ENCODE measurements at places on chromosomes 3 and 15. TPM values are rescaled to one million over a fixed set of nuclear protein-coding genes. Genes with fewer than 3 reads are reported as not detected.

DNA sequence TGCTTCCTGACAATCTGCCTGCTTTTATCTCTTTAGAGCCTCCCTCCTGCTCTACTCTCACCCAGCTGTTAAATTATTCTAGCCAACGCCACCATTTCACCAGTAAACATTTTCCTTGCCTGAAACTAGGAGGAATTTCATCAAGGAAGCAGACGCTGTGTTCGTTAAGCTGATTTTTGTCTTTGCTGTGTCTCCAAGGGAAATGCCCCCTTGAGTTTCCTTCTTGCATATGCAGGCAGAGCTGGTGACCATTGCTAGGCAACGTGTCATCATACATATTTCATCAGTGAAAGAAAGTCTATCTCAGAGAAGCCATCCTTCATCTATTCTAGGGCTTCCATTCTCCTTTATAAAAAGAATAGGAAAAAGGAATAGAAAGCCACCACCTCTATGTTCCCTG is 87.0 kb upstream of the ST8SIA2 start:
- H3K4me3 ChIP-seq, result no peak overlapping the region
- H3K36me3 ChIP-seq, result no peaks in the 10 kb centered on the region
- H3K27ac ChIP-seq, result no peak overlapping the region
- no peaks in the 10 kb centered on the region for H3K4me1 ChIP-seq
- DNase-seq, result no peak

DNA sequence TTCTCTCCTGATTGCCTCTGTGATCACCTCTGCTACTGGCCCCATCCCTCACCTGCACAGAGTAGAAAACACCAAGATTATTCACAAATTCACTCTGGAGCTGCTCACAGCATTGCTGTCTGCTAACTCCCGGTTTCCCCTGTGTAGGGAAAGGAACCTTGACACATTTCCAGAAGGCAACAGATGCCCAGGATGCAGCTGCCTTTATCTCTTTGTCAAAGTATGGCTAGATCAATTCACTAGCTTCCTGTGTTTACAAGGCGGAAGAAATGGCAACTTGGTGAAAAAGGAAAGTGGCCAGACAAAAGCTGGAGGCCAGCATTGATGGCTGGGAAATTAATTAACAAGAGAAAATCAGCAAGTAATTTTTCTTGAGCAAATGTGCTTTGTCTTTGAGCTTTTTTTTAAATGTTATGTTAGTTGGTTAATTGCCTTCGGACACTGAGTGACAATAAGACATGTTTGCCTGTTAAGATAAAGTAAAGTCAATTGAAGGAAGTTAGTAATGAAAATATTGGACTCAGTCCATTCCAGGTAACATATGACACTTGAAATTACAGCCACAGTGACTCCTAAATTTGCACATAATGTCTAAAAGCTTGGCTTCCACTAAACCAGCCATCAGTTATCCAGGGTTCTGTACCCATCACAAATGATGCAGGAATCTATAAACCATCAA is 394.6 kb upstream of the IL12A start:
- H3K27me3 ChIP-seq, result peaks cover 9% of the 10 kb centered on the region
- H3K27ac ChIP-seq, result no peak overlapping the region
- no peak overlapping the region for H3K4me3 ChIP-seq
- H3K36me3 ChIP-seq, result no peaks in the 10 kb centered on the region

GRCh38 chr15:48720646-48721045 is 75.1 kb upstream of the FBN1 start:
- peaks cover 1% of the 10 kb centered on the region for H3K4me1 ChIP-seq
- H3K27ac ChIP-seq, result no peak overlapping the region

- DNase-seq, result no peak
- no peaks in the 10 kb centered on the region for H3K27me3 ChIP-seq
- H3K36me3 ChIP-seq, result peaks cover 19% of the 10 kb centered on the region
- no peak overlapping the region for H3K4me3 ChIP-seq
- peaks cover 3% of the 10 kb centered on the region for H3K4me1 ChIP-seq
- H3K27ac ChIP-seq, result peak overlapping the region; percentile 54
Measured at GRCh38 chr15:80977627-80978036, 12.0 kb downstream of the MESD start.

GRCh38 chr15:92884436-92885223 is 15.5 kb upstream of the CHD2 start:
- no peaks in the 10 kb centered on the region for H3K27me3 ChIP-seq
- H3K4me3 ChIP-seq, result peak overlapping the region; percentile 90
- H3K4me1 ChIP-seq, result peaks cover 43% of the 10 kb centered on the region
- no peak for DNase-seq

GRCh38 chr3:98954242-98954641 is 52.7 kb upstream of the DCBLD2 start:
- no peaks in the 10 kb centered on the region for H3K27me3 ChIP-seq
- DNase-seq, result no peak
- no peaks in the 10 kb centered on the region for H3K4me1 ChIP-seq

The C3orf22 gene
- 0.44 TPM for total RNA-seq

The SLITRK3 gene
- not detected for total RNA-seq

The FES gene
- total RNA-seq, result 16.2 TPM

The GOLGA6D gene
- 0.13 TPM for total RNA-seq

The TMEM207 gene
- total RNA-seq, result not detected

The FMN1 gene
- total RNA-seq, result 0.41 TPM

The FGD5 gene
- total RNA-seq, result 0.09 TPM
